GM13977 (cell line): ENCODE measurements at places on chromosomes 4 and X.

DNA sequence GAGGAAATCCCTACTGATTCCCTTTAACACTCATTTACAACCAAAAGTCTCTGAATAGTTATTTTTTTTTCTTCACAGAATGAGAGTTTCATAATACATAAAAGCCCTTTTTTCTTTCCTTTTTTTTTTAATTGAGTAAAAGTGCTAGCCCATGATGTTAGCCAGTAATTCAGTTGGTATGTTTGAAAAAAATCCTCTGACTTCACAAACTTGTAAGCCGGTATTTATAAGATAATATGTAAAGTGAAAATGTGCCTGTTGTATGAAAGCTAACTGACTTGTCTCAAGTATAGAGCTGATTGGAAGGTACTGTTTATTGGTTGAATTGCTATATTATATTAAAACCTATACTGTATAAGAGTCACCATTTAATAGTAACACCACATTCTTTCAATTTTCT is 70.2 kb upstream of the NEIL3 start:
- DNase-seq = no peak

GRCh38 chr4:156729416-156729815 is 242.2 kb downstream of the PDGFC start:
- no peak for DNase-seq

- peak; percentile 58 for DNase-seq
Measured at GRCh38 chr4:38752372-38752940, 30.3 kb downstream of the TLR10 start.

DNA sequence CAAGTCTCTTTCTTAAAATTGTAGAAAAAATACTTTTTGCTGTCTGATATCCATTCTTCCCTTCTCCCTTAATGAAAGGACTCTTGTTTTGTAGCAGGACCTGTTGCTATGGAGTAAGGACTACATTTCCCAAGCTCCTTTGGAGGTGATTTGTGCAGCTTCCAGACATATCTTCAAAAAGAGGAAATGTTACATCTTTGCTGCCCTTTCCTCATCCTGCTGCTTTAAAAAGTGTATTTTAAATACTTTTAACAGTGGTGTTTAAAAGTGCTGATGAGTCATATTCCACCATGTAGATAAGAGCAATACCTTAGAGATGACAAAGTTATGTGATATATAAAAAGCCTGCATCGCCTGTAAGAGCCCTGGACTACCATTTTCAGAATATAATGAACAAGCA is 98.7 kb downstream of the CFAP299 start:
- DNase-seq = no peak

DNA sequence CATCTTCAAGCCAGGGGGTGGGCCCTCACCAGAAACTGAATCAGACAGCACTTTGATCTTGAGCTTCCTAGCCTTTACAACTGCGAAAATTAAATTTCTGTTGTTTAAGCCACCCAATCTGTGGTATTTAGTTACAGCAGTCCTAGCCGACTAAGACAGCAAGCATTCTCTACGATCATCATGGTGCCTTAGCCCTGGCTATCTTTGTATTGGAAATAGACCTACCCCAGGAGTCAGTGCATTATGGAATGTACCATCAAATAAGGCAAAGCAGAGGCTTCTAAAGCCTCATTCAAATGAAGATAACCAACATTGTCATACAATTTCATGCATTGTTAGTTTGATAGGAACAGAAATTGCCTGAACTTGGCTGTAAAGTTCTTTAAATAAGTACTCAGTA is 75.0 kb downstream of the PARM1 start:
- DNase-seq = no peak
